CD4-positive, alpha-beta T cell treated with Interleukin-6 at 100 ng/mL for 8 hours (primary cell): ENCODE measurements at places on chromosomes 2 and 18.

DNA sequence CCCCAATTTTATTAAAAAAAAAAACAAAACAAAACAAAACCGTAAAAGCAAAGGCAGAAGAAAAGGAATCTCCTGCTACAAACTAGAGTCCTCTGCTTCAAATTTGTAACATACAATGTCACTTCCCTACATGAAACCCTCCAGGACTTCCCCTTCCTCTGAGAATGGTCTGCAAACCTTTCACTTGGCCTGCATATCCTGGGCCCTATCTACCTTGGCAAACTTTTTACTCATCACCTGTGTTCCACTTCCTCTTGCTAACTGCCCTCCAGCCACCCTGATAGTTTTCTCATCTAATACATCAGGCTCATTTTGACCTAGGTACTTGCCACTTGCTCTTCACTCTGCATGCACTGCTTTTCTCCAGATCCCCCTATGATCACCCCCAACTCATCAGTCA, 255.5 kb downstream of the ETAA1 start:
- no peak for DNase-seq

- no peak for DNase-seq
Measured at GRCh38 chr18:36045241-36045991, 21.9 kb downstream of the RPRD1A start.

DNA sequence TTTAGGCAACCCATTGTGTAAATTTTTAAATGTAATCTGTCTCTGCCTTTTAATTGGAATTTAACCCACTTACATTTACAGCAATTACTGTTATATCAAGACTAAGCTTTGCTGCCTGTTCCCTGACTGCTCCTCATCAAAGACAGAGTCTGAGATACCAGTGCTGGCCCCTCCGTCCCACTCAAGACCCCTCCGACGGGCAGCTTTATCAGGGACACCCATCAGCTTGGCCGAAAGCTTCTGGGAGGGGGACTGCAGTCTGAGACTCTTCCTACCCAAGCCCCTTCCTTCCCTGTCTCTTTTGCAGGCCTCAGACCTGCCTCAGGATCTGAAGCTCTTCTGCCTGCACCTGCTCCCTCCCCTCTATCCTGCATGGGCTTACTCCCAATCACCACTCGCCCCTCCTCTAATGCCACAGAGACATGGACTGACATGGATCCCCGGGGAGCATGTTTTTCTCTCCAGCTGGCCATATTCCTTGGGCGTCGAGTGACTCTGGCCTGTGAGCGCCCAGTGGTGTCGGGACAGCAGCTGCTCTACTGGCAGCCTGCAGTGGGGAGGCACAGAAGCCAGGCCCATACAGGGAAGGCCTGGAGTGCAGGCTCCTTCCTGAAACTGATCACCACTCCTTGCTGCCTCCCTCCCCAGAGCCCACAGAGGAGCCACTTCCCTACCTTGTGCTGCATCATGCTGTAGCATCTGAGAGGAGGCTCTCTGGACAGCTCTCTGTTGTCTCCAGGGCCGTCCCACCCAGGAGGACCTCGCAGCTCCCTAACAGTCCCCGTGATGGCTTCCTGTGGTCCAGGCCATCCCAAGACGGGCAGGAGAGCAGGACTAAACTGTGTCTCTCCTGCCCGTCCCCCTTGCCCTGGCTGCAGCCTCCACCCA, 3.7 kb upstream of the KIF1A start:
- no peak for DNase-seq

DNA sequence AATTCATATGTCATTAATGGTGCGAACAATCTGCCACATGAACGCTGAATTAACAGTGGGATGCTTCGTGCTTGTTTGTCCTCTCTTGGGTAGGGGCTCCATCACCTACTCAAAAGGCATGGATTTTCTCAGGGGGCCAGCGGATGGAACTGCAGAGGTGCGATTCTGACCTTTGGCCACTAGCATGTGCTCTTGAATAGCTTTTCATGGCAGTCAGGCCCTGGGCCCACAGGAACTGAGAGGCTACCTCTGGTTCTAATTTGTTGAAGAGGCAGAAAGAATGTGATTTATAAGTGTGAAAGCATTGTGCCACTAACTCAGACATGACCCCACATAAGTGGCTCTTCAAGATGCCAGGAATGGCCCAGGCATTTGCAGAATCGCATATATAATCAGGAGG, 283.2 kb downstream of the INSIG2 start:
- DNase-seq: no peak

DNA sequence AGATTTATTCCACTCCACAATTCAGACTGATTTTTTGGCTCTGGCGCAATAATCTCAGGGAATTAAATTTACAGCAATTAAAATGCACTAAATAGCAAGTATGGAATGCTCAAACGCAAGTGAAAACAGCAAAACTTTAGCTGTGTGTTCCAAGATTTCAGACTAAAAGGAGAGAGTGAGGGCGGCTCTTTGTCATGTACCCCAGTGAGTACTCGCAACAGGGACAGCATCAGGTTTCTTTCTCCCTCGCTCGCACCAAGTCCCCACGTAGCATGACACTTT, 1.1 kb downstream of the ROCK2 start:
- no peak for DNase-seq

GRCh38 chr18:79400091-79400590, 4.4 kb downstream of the NFATC1 start:
- peak; percentile 70 for DNase-seq

DNA sequence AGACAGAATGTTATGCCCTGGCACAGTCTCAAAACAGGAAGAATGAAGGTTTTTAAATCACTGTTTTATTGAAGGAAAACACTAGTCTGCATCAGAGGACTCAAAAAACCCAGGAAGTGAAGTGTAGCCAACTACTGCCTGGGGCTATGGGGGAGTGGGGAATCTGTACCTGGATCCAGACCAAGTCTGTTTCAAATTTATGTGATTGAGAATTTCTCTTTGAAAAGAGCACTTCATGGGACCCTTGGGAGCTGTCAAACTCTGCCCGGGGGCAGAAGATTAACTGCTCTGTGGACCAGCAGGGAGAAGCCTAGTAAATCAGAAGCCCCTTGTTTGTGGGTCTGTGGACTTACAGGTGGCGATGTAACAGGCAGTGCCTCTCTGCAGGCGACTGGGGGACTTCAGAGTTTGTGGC, 45.3 kb upstream of the TANC1 start:
- no peak for DNase-seq

GRCh38 chr2:171794918-171795317, 99.1 kb downstream of the SLC25A12 start:
- no peak for DNase-seq

DNA sequence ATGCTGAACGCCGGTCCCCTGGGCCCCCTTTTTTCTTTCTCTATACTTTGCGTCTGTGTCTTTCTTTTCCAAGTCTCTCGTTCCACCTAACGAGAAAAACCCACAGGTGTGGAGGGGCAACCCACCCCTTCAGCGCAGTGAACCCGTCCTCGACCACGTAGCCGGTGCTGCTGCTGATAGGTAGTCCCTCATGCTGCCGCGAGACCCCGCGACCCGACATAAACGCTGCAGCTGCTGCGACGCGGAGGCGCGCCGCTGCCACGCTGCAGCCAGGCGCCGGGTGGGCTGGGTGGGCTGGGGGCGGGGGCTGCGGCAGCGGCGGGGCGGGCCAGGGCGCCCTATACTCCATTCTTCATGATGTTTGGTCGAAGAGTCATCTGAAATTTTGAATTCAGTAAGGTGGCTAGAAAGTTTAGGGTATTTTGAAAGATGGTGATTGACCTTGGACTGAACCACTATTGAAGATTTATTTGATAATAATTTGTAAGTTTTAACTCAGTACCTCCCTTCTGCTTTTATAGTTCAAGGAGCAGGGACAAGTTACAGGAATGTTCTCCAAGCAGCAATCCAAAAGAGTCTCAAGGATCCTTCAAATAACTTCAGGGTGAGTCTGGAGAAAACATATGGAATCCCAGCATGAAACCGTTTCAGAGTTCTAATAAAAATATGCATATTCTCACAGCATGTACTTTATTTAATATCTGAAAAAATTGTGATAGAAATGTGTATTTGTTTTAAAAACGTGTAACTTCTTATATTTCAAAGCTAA, 24.1 kb downstream of the CFLAR start:
- DNase-seq: no peak

DNA sequence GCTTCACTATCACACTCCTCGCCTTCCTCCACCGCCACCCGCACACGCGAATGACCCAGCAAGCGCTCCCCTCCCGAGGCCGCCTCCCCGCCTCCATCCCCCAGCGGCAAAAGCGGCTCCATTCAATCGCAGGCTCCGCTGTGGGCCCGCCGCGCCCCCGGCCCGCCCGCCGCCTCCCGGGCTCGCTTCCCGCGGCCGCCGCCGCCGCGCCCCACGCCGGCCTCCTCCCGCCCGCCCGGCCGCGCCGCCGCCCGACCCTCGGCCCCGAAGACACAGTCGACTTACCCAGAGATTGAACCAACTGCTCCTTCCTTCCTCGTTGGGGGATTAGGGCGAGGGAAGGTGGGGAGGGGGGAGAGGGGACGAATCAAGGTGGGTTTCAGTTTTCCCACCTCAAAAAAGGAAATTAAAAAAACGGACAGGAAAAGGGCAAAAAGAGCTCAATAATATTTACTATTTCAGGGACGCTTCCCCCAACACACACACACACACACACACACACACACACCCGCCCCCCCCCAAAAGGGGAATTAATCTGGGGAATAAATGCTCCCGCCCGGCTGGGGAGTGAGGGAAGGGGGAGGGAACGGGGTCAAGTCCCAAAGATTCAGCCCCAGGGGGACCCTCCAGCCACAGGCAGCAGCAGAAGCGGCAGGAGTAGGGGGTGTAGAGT, 743 bp downstream of the XPO1 start:
- peak; percentile 21 for DNase-seq

GRCh38 chr2:77147153-77147552, 375.0 kb downstream of the LRRTM4 start:
- no peak for DNase-seq

- no peak for DNase-seq
Measured at GRCh38 chr2:144466637-144467036, 53.3 kb downstream of the ZEB2 start.

GRCh38 chr2:64763126-64763525, 109.4 kb upstream of the SERTAD2 start:
- DNase-seq: no peak
